WTC11 (cell line): ENCODE measurements at places on chromosomes 6 and 20.
A peak's percentile ranks its signal among the peaks of the same experiment; 100 is the strongest.

DNA sequence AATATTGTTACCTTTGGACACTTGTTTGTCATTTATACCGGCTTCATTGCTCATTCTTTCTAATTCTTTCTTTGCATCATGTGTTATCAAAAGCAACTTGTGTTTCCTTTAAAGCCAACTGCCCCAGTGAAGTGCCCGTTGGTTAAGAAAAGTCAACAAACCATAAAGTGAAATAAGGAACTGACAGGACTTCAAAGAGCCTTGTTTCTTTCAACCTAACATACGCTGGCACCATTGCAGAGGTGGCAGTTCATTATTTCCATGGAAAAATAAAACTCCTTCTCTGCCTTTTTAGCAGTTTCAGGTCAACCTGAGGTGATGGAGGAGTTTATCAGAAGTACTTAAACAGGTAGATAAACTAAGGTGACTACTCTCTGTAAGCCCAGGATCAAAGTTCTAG lies 28.8 kb downstream of the FERMT1 start:
- H3K4me1 ChIP-seq, result no peaks in the 10 kb centered on the region
- no peak overlapping the region for H3K27ac ChIP-seq
- no peak for DNase-seq
- H3K27me3 ChIP-seq, result no peaks in the 10 kb centered on the region
- no peak overlapping the region for H3K4me3 ChIP-seq

- no peaks in the 10 kb centered on the region; the same call in 1 of the 2 replicates for H3K27me3 ChIP-seq
- no peak for DNase-seq
- peaks cover 12% of the 10 kb centered on the region for H3K4me1 ChIP-seq
- no peak overlapping the region for H3K27ac ChIP-seq
Observed at GRCh38 chr20:38198238-38198861, 33.3 kb upstream of the TGM2 start.

GRCh38 chr6:48670546-48670945 lies 559.5 kb upstream of the PTCHD4 start:
- H3K4me1 ChIP-seq, result no peaks in the 10 kb centered on the region; the same call in 1 of the 2 replicates
- no peak overlapping the region for H3K27ac ChIP-seq
- no peak for DNase-seq
- peaks cover 14% of the 10 kb centered on the region for H3K36me3 ChIP-seq
- no peaks in the 10 kb centered on the region for H3K27me3 ChIP-seq

DNA sequence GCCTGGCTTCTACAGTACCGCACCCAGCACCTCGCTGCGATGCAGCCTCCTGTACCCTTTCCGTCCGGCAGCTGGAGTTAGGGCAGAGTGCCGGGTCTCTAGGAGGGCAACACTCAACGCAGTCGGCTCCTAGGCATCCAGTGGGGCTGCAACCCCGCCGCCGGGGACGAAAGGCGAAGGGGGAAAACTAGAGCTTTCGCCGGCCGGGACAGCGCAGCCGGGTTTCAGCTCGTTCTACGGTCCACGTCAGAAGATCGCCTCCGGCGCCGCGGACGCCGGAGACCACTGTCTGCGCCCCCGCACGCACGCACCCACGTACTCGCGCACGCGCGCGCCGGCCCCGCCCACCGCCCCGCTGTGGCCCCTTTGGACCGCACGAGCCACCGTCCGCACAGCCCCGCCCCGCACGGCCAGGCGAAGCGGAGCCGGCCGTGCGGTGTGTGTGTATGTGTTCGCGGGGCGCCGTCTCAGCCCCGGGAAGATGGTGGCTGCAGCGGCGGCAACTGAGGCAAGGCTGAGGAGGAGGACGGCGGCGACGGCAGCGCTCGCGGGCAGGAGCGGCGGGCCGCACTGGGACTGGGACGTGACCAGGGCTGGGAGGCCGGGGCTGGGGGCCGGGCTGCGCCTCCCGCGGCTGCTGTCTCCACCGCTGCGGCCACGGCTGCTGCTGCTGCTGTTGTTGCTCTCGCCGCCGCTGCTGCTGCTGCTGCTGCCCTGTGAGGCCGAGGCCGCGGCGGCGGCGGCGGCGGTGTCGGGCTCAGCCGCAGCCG lies at the start of gene ATRN:
ATRN (plus strand) TSS at position 392 of the 770 bp plus-strand sequence; CDS start at position 482, 90 bp downstream.
- H3K27me3 ChIP-seq, result peaks cover 62% of the 10 kb centered on the region
- peak; percentile 82 for DNase-seq
- peak within 1 kb of the TSS; percentile 90 for H3K4me3 ChIP-seq
- H3K36me3 ChIP-seq, result no peaks in the 10 kb centered on the region
- H3K4me1 ChIP-seq, result peaks cover 14% of the 10 kb centered on the region

DNA sequence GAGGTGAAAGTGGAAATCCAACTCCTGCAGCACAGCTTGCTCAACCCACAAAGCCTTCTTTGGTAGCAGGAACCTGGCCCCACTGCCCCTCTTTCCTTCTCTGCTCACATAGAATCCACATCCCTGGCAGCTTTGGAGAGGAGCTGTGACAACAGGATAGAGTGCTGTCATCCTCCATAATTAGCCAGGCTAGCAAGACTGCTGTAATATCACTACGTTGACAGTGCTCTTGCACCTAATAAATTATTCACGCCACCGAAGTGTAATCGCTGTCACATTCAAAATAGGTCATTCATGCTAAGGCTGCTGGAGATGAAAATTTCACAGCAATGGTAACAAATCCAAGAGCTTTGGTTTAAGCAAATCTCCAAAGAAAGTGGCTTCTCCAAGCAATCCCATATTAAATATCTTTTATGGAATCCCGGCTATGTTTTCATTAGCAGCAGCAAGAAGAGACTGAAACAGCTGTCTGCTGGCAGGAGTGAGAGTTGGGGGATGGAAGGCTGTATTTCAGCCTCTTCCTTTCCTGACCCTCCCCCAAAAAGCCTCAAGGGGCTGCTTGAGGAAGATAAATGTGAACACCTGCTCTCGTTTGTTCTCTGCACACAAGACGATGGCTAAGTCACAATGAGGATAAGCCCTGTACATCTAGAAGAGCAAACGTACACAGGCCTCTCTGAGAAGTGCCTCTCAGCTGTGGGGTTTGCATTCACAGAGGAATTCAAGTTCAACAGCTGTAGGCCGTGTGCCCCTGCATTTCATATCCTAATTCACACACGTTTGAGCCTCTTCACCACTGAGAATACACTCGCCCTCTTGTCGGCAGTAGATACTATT lies 16.5 kb downstream of the RIPOR2 start:
- peak overlapping the region; percentile 80 for H3K27ac ChIP-seq
- peaks cover 50% of the 10 kb centered on the region for H3K4me1 ChIP-seq
- no peak overlapping the region for H3K4me3 ChIP-seq
- DNase-seq, result peak; percentile 18

GRCh38 chr20:24060851-24061590 lies 72.4 kb upstream of the GGTLC1 start:
- H3K27ac ChIP-seq, result no peak overlapping the region
- no peaks in the 10 kb centered on the region for H3K36me3 ChIP-seq
- H3K4me3 ChIP-seq, result no peak overlapping the region

GRCh38 chr6:124995131-124995530 lies 32.9 kb downstream of the RNF217 start:
- no peaks in the 10 kb centered on the region for H3K36me3 ChIP-seq
- no peak overlapping the region for H3K27ac ChIP-seq
- H3K4me1 ChIP-seq, result peaks cover 26% of the 10 kb centered on the region
- H3K4me3 ChIP-seq, result no peak overlapping the region
- no peaks in the 10 kb centered on the region for H3K27me3 ChIP-seq

DNA sequence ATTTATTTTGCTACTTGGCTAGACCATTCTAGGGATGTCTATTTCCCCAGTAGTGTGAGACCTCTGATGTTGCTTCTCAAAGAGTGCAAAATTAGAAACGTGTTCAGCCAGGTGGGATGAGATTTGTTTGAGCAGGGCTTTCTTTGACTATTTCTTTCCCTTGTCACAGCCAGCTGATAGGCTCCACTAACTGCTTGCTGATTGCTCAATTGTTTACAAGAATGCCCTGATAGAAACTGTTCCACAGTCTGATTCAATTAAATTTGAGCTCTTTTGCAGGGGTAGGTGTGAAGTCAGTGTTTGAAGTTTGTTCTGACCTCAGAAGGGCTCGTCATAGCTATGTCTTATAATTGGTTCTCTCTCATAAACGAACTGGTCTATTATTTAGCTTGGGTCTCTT lies 220.5 kb downstream of the FNDC1 start:
- peaks cover 13% of the 10 kb centered on the region for H3K36me3 ChIP-seq
- H3K27me3 ChIP-seq, result no peaks in the 10 kb centered on the region; the same call in 1 of the 2 replicates
- no peak overlapping the region for H3K27ac ChIP-seq
- H3K4me3 ChIP-seq, result no peak overlapping the region

DNA sequence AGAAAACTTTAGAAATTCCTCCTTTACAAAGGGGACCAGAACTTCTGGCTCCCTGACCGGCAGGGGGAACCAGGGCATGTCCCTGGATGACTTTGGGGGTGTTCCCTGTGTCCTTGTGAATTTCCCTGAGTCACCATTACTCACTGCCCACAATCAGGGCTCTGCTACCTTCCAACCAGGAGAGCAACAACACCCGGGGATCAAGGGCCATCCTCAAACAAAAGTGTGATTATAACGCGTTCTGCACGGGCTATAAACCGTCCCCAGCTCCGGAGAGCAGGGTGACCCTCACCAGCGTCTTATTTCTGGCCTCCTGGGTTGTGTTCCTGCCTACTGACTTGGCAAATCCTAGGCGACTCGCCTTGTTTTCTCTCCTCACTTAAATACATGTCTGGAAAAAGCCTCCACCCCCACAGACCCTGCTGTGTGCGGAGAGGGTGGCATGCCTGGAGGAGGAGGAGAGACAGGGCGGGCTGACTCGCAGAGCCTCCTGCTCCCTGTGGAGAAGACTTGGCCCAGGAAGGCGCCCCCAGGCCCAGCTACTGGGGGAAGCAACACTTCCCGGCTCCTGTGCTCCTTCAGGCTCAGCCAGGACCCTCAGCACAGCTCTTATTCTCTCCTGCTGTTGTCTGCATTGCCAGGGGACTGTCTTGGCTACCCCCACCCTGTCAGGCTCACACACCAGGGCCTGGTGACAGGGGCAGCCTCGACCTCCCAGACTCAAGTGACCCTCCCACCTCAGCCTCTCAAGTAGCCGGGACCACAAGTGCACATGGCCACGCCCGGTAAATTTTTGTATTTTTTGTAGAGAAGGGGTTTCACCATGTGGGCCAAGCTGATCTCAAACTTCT lies 54.1 kb downstream of the FGD2 start:
- peak overlapping the region; percentile 99 for H3K27ac ChIP-seq
- H3K4me3 ChIP-seq, result peak overlapping the region; percentile 47
- peak; percentile 73 for DNase-seq
- no peaks in the 10 kb centered on the region for H3K36me3 ChIP-seq
- no peaks in the 10 kb centered on the region for H3K27me3 ChIP-seq

GRCh38 chr20:61050336-61050890 lies 201.6 kb upstream of the CDH4 start:
- H3K4me1 ChIP-seq, result peaks cover 6% of the 10 kb centered on the region
- no peak overlapping the region for H3K4me3 ChIP-seq
- peaks cover 78% of the 10 kb centered on the region for H3K27me3 ChIP-seq
- H3K27ac ChIP-seq, result no peak overlapping the region
- peaks cover 8% of the 10 kb centered on the region; the same call in 1 of the 2 replicates for H3K36me3 ChIP-seq
- DNase-seq, result no peak

GRCh38 chr6:143592335-143592734 lies 80.8 kb upstream of the FUCA2 start:
- no peaks in the 10 kb centered on the region for H3K36me3 ChIP-seq
- H3K4me1 ChIP-seq, result peaks cover 15% of the 10 kb centered on the region
- H3K4me3 ChIP-seq, result no peak overlapping the region
- DNase-seq, result peak; percentile 61

DNA sequence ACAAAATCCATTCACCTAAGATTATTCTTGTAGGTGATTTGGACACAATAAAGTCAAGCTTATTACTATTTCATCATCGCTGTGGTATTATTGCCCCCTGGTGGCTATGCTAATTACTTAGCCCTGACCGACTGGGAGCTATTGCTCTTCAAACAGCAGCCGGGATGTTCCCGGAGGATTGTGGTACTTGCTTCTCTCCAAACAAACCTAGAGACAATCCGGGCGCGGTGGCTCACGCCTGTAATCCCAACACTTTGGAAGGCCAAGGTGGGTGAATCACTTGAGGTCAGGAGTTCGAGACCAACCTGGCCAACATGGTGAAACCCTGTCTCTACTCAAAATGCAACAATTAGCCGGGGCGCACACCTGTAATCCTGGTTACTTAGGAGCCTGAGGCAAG lies 15.4 kb upstream of the STMND1 start:
- peaks cover 3% of the 10 kb centered on the region; the same call in 1 of the 2 replicates for H3K36me3 ChIP-seq
- 0 out of 2 replicates have a peak, but pooled peaks cover 2% of the 10 kb centered on the region for H3K4me1 ChIP-seq
- H3K4me3 ChIP-seq, result no peak overlapping the region
- peak; percentile 29 for DNase-seq
- no peak overlapping the region for H3K27ac ChIP-seq

- peaks cover 70% of the 10 kb centered on the region for H3K4me1 ChIP-seq
- no peak overlapping the region for H3K27ac ChIP-seq
- H3K27me3 ChIP-seq, result peaks cover 27% of the 10 kb centered on the region
- peaks cover 54% of the 10 kb centered on the region for H3K36me3 ChIP-seq
- DNase-seq, result peak; percentile 22
Observed at GRCh38 chr20:56634735-56635385, 5.8 kb downstream of the TFAP2C start.

- H3K4me3 ChIP-seq, result peak overlapping the region; percentile 70
- no peak overlapping the region for H3K27ac ChIP-seq
- peaks cover 67% of the 10 kb centered on the region for H3K27me3 ChIP-seq
- H3K36me3 ChIP-seq, result peaks cover 26% of the 10 kb centered on the region
Observed at GRCh38 chr6:28161410-28162079, 19.9 kb downstream of the ZKSCAN8 start.

- H3K27me3 ChIP-seq, result peaks cover 26% of the 10 kb centered on the region
- DNase-seq, result peak; percentile 96
- peak overlapping the region; percentile 99 for H3K27ac ChIP-seq
- H3K36me3 ChIP-seq, result peaks cover 40% of the 10 kb centered on the region
- H3K4me1 ChIP-seq, result peaks cover 51% of the 10 kb centered on the region
Observed at GRCh38 chr6:170006900-170007467, 255.6 kb downstream of the ERMARD start.

DNA sequence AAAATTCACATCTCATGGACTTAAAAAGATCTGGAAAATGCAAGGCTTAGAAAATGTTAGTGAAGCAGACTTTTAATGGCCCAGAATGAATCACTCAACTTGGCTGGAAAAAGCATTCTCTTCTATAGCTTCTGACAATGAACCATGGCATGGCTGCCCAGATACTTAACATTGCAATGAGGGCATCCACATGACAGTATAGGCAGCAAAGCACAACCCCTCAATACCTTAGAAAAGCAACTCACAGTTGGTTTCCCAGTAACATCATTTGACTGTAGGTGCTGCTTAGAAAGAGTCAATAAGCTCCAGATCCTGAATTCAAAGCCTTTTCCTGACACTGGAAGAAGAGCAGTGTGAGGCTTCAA lies 155.8 kb downstream of the EYA4 start:
- H3K27me3 ChIP-seq, result no peaks in the 10 kb centered on the region
- H3K36me3 ChIP-seq, result no peaks in the 10 kb centered on the region
- H3K4me1 ChIP-seq, result peaks cover 14% of the 10 kb centered on the region
- no peak overlapping the region for H3K27ac ChIP-seq

DNA sequence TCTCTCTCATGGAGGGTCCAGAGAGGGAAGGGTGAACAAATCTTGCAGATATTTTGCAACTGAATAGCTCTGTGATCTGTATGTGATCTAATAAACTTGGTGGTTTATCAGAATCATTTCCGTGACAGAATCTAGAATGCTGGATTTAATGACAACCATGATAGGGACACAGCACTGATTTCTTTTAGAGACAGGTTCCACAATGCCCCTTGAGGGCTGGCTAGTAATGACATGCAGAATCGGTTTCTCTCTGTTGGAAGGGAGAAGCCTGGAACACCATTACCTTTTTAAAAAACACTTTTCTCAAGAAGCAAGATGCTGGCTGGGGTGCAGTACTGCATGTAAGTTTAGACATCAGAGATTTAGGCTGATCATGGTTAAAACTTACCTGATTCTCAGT lies 313.4 kb downstream of the CDH26 start:
- H3K27me3 ChIP-seq, result peaks cover 44% of the 10 kb centered on the region
- H3K4me1 ChIP-seq, result peaks cover 12% of the 10 kb centered on the region
- H3K36me3 ChIP-seq, result peaks cover 7% of the 10 kb centered on the region
- H3K4me3 ChIP-seq, result no peak overlapping the region

- DNase-seq, result no peak
- H3K27me3 ChIP-seq, result no peaks in the 10 kb centered on the region; the same call in 1 of the 2 replicates
- peak overlapping the region; percentile 87 for H3K4me3 ChIP-seq
- peaks cover 22% of the 10 kb centered on the region for H3K4me1 ChIP-seq
- 0 out of 2 replicates have a peak overlapping the region, but pooled peaks have one; percentile 57 for H3K27ac ChIP-seq
Observed at GRCh38 chr20:20017844-20018185, 653 bp downstream of the NAA20 start.
